ENCODE measurements at places on chromosomes 1 and 21.

- DNase-seq = no peak
Observed at GRCh38 chr1:235739631-235740030, 90.0 kb upstream of the GNG4 start.

GRCh38 chr1:172145231-172145651 lies 275.2 kb upstream of the C1orf105 start:
- no peak for DNase-seq

GRCh38 chr1:30929135-30929889 lies 20.8 kb upstream of the SDC3 start:
- peak; percentile 62 for DNase-seq

DNA sequence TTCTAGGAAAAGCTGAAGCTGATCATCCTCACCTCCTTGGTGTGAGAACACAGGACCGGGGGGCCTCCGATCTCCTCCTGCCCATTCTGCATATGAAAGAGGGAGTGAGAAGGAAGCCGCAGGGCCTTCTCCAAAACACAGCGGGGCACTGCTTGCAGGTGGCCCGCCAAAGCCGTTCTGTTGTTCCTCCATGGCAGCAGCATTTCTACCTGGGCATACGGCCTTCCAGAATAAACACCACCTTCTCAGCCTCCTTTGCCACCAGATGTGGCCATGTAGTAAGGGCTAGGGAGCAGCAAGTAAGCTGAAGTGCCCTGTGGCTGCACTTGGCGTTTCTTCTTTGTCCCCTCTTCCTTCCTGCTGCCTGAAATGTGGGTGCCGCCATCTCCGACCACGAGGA lies 214.9 kb downstream of the TOMM20 start:
- DNase-seq = no peak

GRCh38 chr1:1037366-1038327 lies 17.7 kb downstream of the AGRN start:
- no peak for DNase-seq

GRCh38 chr1:15090373-15090772 lies 63.2 kb upstream of the TMEM51 start:
- DNase-seq = no peak

GRCh38 chr1:15950763-15951295 lies 25.1 kb downstream of the ZBTB17 start:
- no peak for DNase-seq

DNA sequence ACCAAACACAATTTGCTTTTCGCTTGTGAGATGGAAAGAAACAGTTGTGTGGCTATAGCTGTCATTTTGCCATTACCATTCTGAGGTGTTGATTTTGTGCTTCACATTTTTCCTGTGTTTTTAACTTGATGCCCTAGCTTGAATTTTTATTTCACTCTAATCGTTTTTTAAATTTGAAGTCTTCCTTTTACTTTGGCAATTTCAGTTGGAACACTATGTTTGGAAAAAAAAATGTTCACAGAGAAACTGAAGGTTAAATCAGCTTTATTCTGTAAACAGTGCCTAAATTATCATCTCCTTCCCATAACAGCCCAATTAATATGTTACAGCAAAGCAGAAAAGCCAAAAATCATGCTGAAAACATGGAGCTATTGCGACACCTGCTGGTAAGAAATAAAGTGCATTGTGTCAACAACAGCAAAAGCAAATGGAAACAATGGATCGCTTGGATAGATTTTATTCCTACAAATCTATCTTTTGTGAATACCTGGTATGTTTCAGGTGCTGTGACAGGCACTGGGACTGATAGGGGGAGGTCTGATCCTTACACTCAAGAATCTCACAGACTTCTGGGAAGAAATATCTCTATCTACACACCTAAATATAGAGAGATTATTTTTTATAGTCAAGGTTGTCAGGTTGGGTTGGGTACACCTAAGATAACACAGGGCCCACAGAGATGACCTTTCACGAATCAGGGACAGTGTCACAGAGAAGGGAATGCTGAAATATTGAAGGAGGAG lies 16.2 kb upstream of the ERICH3 start:
- peak; percentile 46 for DNase-seq

GRCh38 chr1:237759377-237759776 lies 131.3 kb downstream of the ZP4 start:
- no peak for DNase-seq

- DNase-seq = peak; percentile 79
Observed at GRCh38 chr1:10033359-10033845, 644 bp downstream of the UBE4B start.

DNA sequence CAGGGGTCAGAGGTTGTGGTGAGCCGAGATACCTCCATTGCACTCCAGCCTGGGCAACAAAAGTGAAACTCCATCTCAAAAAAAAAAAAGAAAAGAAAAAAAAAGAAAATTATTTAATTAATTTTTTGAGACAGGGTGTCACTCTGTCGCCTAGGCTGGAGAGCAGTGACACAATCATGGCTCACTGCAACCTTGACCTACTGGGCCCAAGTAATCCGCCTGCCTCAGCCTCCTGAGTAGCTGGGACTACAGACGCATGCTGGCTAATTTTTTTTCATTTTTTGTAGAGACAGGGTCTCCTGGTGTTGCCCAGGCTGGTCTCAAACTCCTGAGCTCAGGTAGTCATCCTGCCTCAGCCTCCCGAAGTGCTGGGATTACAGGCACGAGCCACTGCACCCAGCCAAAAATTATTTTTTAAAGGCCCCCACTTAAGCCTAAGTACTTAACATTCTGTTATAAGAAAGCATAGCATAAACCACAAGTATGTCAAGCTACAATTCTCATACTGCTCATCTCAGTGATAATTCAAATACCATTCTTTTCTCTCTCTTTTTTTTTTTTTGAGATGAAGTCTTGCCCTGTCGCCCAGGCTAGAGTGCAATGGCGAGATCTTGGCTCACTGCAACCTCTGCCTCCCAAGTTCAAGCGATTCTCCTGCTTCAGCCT lies 19.9 kb downstream of the NUCKS1 start:
- no peak for DNase-seq

DNA sequence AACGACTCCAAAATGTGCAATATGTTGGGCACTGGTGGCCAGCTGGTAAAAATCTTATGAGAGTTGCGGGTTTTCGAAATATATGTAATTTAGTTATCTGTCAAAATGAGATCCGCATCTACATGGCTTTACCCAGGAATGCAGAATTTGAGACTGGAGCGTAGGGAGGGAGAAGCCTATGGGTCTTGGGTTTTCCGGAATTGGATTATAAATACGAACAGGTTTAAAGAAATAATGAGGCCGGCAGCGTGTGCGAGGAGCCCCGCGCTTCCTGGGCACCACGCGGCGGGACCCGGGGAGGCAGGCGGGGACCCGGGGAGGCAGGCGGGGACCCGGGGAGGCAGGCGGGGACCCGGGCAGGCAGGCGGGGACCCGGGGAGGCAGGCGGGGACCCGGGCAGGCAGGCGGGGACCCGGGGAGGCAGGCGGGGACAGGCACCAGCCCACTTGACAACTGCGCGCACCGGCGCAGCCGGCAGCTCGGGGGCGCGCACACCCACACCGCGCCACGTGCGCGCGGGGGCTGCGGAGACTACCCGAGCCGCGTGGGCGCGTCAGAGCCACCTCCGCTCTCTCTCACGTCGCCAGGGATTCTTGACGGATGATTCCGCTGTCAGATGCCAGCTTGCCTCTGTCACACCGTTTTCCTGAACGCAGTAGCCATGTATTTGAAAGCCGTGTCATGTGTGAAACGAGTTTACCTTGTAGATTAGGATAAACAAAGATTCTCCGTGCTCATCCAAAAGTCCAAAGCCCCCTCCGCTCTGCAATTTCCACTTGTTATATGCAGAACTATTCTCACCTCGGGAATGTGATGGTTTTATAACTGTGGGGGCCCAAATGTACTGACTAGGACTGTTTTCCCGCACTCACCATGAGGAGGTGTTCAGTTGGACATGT lies 54.3 kb upstream of the HNRNPU start:
- DNase-seq = no peak

DNA sequence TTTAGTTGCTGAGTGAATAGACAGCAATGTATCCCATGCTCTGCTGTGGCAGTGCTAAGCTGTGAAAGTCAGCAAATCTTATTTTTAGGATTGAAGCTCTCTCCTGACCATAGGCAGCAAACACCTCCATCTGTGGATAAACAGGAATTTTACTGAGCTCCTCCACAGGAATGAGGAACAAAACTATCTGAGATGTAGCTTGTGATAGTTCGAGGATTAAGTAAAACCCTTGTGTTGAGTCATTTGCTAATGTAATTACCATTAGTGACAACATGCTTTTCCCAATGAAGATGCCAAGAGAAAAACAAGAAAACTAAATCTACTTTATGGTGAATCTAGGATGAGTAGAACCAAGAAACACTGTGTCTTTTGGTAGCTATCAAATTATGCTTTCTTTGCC lies 122.7 kb downstream of the CLEC20A start:
- no peak for DNase-seq

DNA sequence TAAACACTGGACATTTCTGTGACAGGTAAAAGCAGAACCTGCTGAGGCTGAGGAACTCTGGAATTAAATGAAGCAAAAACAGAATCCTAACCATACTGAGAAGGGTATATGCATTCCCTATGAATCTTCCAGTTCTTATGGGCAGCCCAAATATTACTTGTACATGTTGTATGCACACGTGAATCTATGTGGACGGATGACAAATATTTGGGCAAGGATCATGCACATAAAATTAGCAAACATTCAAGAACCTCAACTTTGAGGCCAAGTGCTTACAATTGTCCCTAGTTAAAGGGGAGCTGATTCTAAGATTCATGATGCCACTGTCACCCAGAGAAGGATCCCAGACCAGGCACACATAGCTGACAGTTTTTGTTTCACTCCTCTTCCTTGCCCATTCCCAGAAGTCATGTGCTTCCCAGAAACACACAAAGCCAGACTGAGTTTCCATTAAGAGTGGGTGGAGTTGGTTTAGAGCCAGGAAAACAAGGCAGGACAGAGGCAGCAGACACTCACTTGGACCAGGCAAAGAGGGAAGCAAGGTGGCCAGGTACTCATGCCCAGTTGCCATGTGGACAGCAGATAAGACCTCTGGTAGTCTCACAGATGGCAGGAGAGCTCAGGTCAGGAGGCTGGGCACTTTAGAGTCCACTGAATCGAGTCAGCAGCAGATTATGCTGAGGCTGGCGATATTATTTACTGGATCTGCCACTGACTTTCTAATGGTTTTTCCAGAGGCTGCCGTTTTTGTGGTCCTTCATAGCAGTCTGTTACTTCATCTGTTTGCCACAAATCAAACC lies 25.6 kb downstream of the AK2 start:
- DNase-seq = no peak

- DNase-seq = no peak
Observed at GRCh38 chr1:79133774-79134364, 127.3 kb upstream of the ADGRL4 start.

GRCh38 chr1:229845410-229846138 lies 219.5 kb downstream of the URB2 start:
- no peak for DNase-seq

DNA sequence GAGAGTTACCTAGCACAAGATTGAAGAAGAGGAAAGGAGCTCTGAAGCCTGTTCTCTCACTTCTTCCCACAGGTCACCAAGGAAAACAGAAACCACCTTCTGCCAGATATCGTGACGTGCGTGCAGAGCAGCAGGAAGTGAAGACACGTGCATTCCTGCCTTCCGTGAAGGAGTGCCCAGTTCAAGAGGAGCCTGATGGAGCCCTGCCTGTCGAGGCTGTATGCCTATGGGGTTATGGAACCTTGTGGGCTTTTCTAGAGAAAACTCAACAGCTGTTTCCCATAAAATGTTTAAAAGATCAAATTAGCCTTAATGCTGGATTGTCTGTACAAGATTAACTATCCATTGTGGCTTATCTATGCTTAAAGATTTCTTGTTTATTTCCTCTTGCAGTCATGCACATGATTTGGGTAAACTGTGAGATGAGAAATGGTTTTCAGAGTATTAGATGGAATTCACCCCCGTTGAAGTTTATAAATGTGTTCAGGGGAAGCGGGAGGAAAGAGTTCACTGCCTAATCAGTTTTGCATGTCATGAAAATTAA lies 27.8 kb downstream of the NTPCR start:
- DNase-seq = no peak

GRCh38 chr1:10388387-10388715 lies 10.5 kb upstream of the PGD start:
- DNase-seq = no peak

- no peak for DNase-seq
Observed at GRCh38 chr1:24897263-24898151, 32.6 kb downstream of the RUNX3 start.

DNA sequence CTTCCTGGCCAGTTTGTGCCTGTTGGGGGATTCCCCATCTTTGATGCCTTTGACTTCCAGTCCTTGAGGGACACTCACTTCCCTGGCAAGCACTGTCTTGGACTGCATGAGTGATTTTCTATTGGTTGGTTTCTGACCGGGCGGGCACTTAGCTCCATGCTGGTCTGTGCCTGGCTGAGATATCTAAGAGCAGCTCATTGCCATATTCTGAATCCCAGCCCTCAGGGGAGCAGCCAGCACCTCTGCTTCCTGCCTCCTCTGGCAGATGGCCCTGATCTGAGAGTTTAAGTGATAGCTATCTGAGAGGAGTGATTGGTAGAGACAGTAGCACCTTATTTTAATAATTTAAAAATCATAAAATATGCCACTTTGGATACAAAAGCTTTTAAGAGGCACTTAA lies 52.5 kb downstream of the DISC1 start:
- DNase-seq = no peak

DNA sequence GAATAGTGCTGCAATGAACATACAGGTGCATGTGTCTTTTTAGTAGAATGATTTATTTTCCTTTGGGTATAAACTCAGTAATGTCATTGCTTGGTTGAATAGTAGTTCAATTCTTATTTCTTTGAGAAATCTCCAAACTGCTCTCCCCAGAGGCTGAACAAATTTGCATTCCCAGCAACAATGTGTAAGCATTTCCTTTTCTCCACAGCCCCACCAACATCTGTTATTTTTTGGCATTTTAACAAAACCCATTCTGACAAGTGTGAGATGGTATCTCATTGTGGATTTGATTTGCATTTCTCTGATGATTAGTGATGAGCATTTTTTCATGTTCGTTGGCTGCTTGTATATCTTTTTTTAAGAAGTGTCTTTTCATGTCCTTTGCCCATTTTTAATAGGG lies 21.9 kb upstream of the EEIG2 start:
- no peak for DNase-seq

- DNase-seq = no peak
Observed at GRCh38 chr1:6330410-6330911, 63.1 kb downstream of the ACOT7 start.

DNA sequence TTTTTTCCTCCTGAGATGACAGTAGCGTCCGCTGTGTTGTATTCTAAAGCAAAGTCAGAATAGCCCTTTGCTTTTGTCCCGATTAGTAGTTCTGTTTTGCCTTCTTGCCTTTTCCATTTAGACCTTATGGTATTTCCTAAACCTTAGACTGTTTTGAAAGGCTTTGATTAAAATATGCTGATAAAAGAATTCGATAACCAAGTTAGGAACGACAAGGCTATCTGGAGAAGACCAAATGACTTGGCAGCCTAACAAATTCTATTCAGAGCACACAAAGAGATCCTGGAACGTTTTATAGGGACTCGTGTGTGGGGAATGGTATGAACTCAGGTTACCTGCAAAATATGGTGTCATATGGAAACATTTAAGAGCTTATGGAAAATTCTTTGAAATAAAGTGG lies 42.9 kb downstream of the NFIA start:
- no peak for DNase-seq

- DNase-seq = no peak
Observed at GRCh38 chr1:33410091-33410701, 20.7 kb downstream of the PHC2 start.

GRCh38 chr1:178310685-178311105 lies 186.1 kb downstream of the CLEC20A start:
- peak; percentile 46 for DNase-seq
